Esophagus mucosa (tissue), 1 donor: ENCODE measurements at places on chromosomes 16 and 17. TPM values are rescaled to one million over a fixed set of nuclear protein-coding genes. Genes with fewer than 3 reads are reported as not detected.

The ATP2A3 gene
- 4.7 TPM for total RNA-seq

DNA sequence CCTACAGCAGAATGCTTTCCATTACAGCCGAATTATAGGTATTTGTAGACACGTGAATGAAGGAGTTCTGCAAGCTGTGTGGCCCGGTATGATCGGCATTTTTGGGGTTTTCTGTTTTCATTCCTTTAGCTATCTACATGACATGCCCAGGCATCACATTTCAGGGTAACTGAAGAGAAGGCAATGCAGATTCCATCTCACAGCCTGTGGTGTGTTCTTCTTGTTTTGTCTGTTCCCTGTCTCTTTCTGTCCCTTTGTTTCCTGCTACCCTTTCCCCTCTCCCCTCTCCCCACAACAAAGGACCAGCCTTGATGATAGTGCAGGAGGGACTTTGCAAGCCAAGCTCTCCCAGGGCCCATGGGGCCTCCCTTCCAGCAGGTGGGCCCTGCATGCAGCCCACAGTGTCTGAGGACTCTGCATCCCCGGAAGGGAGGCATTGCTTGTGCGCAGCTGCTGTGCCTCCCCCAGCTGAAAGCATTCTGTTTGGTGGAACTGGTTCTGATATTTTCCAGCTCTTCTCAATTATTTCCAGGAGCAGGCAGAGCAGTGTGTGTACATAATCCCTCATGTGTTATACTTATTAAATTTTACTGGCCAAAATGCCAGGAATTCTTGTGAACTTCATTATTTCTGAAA is 207.4 kb downstream of the RPTOR start:
- no peak for ATAC-seq

GRCh38 chr17:63821804-63822203 is 5.4 kb upstream of the PSMC5 start:
- no peak for ATAC-seq

DNA sequence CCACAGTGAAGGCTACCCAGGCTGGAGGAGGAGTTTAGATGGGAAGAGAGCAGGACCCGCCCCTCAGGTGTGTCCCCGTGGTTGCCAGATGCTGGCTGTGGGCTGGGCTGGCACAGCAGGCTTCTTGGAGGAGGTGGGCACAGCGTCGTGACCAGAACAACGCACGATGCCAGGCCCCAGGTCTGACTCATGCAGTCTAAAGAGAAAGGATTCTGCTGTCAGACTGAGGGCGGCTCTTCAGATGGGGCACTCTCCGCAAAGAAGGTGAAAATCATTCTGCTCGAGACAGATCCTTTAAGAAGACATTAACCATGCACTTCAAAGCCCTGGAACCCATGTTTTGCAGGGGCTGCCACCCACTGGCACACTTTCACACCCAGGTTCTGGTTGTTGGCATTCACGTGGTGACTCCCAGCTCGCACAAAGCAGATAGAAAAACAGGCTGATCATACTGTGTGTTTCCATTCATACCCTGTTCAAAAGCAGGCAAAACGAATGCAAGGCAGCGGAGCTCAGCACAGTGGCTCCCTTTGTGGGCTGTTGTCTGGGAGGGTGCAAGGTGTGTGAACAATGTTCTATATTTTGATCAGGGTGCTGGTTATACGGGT is 19.0 kb downstream of the CACNG4 start:
- ATAC-seq, result peak; percentile 42

- ATAC-seq, result no peak
Measured at GRCh38 chr17:8225813-8226535, 15.6 kb upstream of the AURKB start.

The KCTD19 gene
- total RNA-seq, result not detected

The TBC1D3C gene
- not detected for total RNA-seq

GRCh38 chr17:78144736-78145641 is 1.2 kb upstream of the C17orf99 start:
- no peak for ATAC-seq

- peak; percentile 38 for ATAC-seq
Measured at GRCh38 chr17:16419074-16419928, 3.9 kb downstream of the TRPV2 start.

The MYO15B gene
- total RNA-seq, result 15.6 TPM

The RETREG3 gene
- 53.6 TPM for total RNA-seq

The CCL17 gene
- total RNA-seq, result 1.6 TPM

DNA sequence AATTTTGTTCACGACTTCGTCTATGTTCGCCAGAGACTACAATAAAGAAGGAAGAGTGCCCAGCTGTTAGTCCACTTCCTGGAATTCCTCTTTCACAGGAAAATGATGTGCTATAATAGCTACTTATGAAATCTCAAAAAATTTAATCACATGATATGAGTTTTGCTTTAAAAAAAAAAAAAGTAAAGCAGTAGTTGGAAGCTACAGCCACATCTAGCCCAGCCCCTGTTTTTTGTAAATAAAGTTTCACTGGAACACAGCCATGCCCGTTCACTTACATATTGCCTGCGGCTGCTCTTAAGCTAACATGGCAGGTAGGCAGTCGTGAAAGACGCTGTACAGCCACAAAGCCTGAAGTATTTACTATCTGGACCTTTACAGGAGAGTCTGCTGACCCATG is 15.3 kb downstream of the VPS53 start:
- no peak for ATAC-seq

The CA7 gene
- not detected for total RNA-seq

GRCh38 chr17:30199600-30199999 is 35.9 kb downstream of the SLC6A4 start:
- ATAC-seq, result no peak

The AIPL1 gene
- total RNA-seq, result not detected

The OR1D2 gene
- not detected for total RNA-seq

DNA sequence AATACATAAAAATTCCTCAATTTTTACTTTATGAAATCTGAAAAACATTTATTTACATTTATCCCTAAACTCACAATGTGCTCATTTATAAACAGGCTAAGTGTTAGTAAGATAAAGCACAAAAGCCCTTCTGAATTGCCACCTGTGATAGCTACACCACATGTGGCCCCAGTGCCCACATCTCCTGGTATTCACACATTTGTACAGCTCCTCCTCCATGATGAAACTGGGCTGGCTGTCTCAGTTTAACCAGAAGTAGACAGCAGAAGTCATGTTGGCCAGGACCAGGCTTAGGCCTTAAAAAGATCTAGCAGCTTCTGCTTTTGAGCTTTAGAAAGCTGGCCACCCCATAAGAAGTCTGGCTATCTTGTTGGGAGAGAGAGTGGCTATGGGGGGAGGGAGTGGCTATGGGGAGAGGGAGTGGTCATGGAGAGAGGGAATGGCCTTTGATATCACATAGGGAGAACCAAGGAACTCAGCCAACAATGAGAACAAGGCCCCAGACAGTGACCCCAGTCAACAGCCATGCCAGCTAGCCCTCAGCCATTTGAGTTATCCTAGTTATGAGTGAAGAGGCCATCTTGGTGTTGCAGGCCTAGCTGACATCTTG is 47.4 kb downstream of the CEP95 start:
- ATAC-seq, result no peak

DNA sequence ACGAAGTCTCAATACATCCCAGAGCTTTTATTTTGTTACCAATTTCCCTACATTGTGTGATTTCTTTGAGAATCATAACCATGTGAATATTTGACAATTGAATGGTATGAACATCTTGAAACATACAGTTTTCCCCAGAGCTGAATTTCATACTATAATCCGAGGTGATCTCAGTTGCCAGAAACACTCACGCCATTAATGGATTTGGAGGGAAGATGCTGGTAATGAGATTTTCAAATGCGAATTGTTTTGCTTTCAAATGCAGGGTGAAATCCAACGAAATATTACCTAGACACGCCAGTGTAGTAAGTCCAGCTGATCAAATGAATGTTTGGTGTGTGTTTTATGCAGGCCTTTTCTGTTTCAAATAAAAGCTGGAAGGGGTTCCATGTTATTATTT is 277.8 kb upstream of the CDH5 start:
- ATAC-seq, result no peak

DNA sequence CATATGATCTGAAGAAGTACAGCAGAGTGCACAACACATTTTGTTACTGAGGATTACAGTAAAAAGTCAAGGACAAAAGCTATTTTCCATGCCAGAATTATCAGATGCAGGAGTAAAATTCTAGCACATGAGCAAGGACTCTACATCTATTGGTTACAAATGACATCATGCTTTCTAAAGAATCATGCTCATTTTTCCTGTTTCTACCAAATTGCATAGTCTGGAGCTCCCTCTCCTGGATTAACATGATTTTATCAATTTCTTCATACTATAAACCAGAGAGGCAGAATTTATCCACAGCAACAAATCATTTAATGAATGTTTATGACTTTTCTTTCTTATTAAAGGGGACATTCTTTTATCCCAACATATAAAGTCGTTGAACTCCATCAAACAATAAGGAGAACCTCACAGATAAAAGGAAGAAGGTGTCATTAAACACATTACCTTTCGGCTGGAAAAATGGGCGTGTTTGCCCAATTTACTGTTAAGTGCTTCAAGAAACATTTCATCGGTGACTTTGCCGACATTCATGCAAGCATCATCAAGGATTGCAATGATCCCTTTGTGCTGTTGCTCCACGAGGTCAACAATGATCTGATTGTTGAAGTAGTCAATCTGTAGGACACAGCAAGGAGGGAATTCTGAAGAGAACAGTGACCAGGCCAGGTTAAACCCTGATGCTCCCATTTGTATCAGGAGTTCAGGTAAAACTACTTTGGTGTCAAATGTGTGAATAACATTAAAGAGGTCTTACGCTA is 121.7 kb downstream of the MYO1D start:
- peak; percentile 84 for ATAC-seq

DNA sequence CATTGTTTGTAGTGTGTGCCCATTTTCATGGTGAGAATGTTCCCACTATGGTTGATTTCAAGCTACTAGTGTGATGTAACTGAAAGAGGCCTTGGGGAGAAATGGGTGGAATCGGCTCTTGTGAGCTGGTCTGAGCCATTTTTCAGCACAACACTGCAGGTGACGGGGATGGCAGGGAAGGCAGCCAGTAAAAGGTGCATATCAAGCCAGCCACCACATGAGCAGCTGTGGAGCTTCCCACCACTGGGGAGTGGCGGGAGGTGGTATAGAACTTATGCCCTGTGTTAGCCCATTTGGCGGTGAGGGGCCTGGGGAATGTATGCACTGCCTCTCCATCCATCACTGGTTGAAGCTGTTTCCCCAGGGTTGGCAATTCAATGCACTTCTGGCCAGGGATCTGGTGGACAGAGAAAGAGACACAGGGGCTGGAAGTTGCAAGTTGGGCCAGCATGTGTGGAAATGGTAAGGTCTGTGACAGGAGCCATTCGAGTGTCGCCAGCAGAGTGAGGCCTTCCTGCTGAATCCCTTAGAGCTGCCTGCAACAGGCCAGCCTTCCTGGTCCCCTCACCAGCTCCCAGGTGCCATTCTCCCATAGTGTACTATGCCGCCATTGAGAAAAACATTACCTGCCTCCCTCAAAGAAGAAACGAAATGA is 31.7 kb upstream of the BRD7 start:
- ATAC-seq, result no peak

The EFNB3 gene
- 1.6 TPM for total RNA-seq

DNA sequence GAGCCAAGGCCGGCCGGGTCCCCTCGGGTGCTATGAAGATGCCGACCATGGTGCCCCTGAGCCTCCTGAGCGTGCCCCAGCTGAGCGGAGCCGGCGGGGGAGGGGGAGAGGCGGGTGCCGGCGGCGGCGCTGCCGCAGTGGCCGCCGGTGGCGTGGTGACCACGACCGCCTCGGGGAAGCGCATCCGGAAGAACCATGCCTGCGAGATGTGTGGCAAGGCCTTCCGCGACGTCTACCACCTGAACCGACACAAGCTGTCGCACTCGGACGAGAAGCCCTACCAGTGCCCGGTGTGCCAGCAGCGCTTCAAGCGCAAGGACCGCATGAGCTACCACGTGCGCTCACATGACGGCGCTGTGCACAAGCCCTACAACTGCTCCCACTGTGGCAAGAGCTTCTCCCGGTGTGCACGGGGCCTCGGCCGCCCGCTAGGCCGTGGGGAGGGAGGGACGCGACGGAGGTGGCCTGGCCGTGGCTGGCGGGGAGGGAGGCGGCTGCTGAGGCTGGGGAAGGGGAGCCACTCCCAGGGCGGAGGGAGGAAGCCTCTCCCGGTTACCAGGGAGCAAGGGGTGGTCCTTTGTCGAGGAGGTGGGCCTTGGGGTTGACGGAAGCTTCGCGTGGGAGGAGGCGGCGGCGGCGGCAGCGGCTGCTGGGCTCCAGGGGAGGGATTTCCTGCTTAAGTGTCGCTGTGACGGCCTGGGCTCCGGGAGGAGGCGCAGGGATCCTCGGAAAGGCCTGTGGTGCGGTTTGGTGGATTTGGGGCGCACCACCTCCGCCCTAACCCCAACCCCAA is 1.3 kb downstream of the MAZ start:
- ATAC-seq, result peak; percentile 48

GRCh38 chr17:78905116-78905515 is 2.1 kb upstream of the CEP295NL start:
- ATAC-seq, result no peak

DNA sequence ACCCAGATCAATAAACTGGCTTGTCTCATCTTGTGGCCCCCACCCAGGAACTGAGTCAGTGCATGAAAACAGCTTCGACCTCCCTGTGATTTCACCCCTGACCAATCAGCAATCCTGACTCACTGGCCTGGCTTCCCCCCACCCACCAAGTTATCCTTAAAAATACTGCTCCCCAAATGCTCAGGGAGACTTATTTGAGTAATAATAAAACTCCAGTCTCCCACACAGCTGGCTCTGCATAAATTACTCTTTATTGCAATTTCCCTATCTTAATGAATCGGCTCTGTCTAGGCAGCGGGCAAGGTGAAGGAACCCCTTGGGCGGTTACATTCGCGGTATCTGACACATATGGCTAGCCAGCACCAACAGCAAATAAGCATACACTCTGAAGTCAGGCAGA is 9.8 kb upstream of the RABEP1 start:
- no peak for ATAC-seq

- ATAC-seq, result no peak
Measured at GRCh38 chr16:65119901-65120401, 1.9 kb downstream of the CDH11 start.

GRCh38 chr16:77433146-77433545 is 1.7 kb downstream of the ADAMTS18 start:
- ATAC-seq, result no peak

GRCh38 chr16:69157196-69157595 is 24.7 kb downstream of the UTP4 start:
- ATAC-seq, result no peak

DNA sequence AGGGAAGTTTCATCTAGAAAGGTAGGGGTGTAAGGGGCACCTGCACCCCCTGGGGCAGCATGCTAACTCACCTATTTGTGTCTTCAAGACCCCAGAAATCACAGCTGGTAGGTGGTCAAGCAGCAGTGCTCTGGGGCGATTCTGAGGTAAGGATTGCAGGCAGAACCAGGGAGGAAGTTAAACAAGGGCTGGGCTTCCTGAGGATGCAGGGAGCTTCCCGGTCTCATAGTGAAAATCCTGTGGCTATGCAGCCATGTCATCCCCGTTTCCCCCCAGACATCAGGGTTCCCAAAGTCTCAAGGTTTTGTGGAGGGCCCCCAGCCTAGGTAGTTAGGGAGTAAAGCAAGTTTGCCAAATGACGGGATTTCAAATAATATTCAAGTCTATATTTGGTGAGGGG is 78.5 kb downstream of the C16orf78 start:
- ATAC-seq, result no peak

The PLK1 gene
- 29.9 TPM for total RNA-seq

The CNTNAP1 gene
- 1.3 TPM for total RNA-seq

- ATAC-seq, result peak; percentile 5
Measured at GRCh38 chr17:72516772-72517399, 396.1 kb downstream of the SOX9 start.
